ENCODE measurements at places on chromosomes 16 and 17.

DNA sequence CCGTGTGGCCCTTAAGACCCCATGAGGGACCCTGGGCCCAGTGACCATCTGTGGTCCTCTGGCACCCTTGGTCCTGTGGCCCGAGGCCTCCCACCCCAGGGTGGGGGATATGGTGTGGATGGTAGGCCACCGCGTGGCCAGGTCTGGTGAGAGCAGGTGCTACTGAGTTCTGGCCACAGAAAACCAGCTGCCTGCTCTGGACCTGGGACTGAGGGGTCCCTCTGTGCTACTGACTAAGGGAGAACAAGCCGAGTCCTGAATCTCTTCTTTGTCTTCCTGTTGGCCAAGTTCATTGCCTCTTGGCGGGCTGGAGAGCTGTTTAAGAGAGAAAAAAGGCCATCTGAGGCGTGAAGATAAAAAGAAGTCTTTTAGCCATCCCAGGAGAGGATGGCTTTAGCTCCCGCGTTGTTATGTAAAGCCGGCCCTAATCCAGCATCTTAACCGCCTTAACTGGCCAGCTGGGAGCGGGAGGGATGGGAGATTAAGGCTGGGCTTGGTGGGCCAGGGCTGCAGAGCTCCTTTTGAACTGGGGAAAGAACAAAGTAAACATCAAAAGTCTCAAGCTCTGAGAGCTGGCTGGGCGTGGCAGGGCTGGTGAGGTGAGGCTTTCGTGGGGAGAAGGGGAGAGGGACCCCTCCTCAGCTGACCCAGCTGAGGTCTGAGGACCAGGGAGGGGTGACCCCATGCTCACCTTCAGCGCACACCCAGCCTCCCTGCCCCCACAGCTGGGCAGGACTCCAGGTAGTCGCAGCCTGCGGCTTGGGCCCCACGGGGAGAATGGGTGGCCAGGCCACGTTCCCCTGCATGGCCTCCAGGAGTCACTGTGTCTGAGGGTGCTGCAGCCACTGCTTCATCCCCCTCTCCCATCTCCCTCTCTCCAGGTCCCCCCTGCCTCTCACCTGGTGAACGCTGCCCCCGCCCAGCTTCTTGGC, 62.4 kb downstream of the NKD1 start:
- DNase-seq: no peak

- DNase-seq: no peak
These were observed 28.5 kb upstream of the SUPT4H1 start for GRCh38 chr17:58380207-58381123.

DNA sequence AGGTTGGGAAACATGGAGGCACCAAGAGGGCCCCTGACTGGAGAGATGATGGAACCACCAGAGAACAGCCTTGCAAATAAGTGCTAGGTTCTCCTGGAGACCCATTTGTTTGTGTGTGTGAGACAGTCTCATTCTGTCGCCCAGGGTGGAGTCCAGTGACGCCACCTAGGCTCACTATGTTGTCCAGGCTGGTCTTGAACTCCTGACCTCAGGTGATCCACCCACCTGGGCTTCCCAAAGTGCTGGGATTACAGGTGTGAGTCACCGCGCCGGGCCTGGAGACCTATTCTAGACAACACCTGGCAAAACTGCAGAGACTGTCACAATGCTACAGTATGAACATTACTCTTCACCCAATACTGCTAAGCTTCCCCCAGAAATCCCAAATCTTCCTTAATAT, 1.5 kb downstream of the NPLOC4 start:
- DNase-seq: no peak

- no peak for DNase-seq
These were observed 396.1 kb downstream of the SOX9 start for GRCh38 chr17:72516772-72517399.

DNA sequence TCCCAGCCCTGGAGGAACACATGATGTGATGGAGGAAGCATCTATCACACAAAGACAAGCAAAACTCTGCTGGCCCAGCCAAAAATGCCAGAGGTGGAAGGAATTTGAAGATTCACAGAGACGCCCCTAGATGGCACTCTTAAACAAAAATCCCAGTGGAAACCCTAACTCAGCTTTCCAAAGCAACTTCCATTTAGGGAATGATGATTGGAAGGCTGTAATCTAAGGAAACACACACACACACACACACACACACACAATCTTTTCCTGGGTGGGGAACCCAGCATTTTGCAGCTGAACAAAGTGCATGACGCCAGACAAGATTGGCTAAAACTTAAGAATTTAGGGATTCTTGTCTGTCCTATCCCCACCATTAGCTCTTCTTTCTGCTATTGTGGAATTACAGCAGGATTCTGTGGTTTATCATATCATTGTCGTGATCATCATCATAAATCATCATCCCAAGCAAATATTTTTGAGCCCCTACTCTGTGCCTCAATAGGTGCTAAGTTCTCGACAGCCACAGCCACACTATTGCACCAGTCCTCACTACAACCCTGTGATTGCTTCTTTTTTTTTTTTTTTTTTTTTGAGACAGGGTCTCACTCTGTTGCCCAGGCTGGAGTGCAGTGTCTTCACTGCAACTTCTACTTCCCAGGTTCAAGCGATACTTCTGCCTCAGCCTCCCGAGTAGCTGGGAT, 1.6 kb upstream of the LDAF1 start:
- no peak for DNase-seq

- DNase-seq: no peak
These were observed 12.0 kb downstream of the USP7 start for GRCh38 chr16:8951447-8952280.

- no peak for DNase-seq
These were observed 8.4 kb upstream of the MEOX1 start for GRCh38 chr17:43669971-43670644.

DNA sequence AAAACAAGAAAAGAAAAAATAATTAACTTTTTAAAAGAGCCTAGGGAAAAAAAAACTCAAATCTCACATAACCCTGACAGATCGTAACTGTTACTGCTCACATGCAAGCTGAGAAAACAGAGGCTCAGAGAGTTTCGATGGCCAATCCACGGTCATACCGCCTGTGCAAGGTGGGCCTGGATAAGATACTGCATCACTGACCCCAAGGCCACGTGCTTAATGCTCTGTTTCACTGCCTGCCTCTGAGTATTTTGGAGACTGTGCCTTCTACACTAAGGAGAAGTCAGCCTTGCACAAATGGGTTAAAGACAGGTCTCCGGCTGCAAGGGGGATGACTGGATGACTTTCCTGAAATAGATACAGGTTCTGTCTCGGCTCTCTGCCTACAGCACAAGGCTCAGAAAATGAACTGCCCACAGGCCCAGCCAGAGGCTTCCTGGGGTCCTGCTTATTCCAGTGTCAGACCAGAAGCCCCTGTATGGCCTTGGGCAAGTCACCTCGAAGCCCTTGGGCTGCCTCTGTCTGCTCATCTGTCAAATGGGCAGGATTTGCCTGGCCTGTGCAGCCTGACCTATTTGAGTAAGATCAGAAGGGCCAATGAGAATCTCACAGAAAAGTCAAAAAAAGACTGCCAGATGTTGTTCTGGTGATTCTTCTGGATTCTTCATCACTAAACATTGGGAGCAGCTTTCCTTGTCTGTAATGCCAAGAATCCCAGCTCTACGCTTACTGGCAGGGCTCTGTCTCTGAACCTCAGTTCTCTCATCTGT, 25.8 kb downstream of the CNGB1 start:
- no peak for DNase-seq

DNA sequence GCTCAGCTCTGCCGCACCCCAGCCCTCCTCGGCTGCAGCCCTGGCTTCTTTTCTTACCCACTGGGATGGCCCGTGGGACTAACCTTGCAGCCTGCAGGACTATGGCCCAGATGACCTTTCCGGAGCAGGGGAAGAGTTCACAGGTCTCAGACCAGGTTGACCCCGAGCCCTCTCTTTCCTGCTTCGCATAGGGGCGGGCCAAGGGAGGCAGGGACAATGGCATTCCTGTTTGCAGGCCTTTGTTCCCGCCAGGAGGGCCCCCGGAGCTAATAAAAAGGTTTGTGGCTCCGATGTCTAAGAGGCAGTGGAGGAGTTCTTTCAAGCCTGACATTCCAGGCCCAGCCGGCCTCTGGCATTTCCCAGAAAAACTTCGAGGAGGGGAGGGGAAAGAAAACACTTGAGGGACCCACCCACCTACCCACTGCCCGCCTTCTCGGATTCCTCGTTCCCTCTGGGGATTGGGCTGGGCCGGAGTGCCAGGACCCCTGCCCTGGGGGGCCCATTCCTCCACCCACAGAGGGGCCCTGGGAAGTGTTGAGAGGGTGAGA, 5.8 kb upstream of the SOCS3 start:
- no peak for DNase-seq

- DNase-seq: no peak
These were observed 185.3 kb upstream of the CACNG3 start for GRCh38 chr16:24070851-24071250.
